ENCODE measurements at places on chromosomes 5 and 9.
A peak's percentile ranks its signal among the peaks of the same experiment; 100 is the strongest.

GRCh38 chr9:72894342-72894741 lies 58.5 kb downstream of the ALDH1A1 start:
- DNase-seq: no peak

DNA sequence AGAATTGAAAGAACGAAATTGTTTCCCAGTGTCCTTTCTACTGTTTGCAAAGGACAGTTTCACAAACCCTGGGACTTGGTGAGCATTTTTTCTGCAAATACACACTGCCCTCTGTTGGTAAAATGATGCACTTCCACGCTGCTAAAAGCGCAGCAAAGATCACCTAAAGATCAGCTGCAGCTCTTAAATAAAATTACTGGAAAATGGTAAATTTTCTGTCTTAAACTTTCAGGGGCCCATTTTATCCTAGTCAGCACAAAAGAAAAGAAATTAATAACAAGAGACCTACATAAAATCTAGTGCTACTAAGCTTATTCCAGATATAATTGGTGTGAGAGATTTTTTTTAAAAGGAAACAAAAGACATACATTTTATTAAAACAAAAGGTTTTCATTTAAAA lies 566.0 kb downstream of the CAAP1 start:
- no peak for DNase-seq

DNA sequence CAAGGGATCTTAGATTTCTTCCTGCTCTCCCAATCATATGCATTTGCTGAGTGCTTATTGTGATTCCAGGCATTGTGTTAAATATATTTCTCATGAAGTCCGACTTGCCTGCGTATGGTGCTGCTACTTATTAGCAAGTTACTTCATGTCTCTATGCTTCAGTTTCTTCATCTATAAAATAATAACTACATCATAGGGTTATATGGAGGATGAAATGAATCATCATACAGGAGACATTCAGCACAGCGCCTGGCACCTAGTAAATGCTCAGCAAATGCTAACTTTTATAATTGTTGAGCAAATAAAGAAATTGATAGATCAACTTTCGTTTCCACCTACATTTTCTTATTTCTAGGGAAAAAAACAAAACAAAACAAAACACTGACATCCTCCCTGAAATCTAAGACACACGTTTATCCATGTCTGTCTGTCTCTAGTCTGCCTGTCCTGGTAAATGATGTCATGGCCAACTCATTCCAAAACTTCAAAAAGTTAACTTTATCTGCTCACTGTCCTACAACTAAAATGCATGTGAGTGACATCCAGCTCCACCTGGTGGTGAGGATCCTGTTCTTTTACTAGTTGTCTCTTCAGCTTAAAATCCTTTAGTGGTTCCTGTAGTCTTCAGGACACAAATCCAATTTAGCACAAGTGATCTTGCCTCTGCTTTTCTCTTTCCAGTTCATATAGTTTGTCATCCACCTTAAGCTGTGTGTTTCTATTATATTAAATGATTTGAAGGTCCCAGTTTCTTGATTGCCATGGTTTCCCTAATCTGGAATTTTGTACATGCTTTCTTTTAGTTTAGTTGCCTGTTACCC lies 27.7 kb downstream of the PPP3R2 start:
- DNase-seq: no peak

DNA sequence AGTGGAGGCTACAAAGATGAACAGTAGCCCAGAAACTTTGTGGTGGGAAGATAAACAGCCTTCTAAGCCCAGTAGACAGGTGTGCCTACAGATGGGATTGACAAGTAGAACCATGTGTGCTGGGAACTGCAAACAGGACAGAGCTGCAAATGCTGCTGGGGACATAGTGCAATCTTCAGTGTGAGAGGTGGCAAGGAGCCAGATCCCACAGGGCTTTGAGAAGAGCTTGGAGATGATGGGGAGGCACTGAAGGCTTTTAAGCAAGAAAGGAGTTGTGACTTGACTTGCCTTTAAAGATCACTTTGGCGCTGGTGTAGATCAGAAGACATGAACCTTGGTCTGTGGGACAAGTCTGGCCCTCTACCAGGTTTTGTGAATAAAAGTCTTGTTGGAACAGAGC lies 675.2 kb downstream of the ACTL7B start:
- no peak for DNase-seq

- no peak for DNase-seq
Measured at GRCh38 chr9:38296807-38297206, 95.7 kb upstream of the ALDH1B1 start.

DNA sequence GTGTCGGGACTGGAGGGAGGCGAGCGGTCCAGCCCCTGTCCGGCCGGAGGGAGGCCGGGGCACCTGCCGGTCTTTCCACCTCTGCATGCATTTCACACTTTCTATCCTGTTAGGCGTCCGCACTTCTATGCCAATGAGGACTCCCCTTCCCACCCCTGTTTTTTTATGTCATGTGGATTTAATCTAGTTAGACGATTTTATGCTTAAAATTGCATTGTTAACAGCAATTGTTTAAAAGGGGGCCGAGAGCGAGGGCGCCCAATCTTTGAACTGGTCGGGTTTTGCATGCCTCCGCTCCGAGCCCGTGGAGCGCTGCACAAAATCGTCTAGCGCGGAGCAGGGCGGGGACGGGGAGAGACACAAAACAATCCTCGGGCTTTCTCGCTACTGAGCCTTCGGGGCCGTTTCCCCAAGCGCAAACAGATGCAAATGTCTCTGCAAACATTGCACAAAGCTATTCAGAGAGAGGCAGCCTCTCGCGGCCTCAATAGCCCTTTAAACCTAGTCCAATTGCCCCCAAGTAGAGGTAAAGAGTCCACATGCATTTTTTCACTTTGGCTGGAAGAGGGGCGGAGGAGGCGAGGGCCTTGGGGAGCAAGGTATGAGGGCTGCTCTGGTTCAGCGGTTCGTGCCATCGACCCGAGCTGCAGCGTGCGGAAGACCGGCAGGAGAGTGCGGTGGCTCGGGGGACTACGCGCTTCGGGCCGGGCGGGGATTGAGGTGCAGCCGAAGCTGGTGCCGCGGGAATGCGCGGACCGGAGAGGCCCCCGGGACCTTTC lies 37.5 kb upstream of the TIFAB start:
- DNase-seq: no peak

GRCh38 chr9:75170898-75171360 lies 82.6 kb downstream of the OSTF1 start:
- DNase-seq: no peak

DNA sequence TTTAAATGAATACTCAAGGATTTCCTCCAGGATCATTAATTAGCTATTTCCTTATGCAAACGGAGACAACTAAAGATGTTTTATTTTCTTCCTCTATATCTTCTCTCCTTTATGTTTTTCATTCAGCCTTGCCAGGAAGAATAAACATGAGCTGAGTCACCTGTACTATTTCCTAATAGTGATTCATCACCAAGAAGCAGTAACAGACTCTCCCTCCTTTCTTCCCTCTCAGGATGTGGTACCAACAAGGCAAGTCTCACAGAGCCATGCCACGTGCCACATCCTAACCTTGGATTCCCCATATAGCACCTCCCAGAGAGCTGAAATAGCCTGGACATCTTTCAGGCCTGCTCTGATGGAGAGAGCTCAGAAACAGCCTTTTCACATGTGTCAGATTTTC lies 758.6 kb upstream of the DMAC1 start:
- no peak for DNase-seq

DNA sequence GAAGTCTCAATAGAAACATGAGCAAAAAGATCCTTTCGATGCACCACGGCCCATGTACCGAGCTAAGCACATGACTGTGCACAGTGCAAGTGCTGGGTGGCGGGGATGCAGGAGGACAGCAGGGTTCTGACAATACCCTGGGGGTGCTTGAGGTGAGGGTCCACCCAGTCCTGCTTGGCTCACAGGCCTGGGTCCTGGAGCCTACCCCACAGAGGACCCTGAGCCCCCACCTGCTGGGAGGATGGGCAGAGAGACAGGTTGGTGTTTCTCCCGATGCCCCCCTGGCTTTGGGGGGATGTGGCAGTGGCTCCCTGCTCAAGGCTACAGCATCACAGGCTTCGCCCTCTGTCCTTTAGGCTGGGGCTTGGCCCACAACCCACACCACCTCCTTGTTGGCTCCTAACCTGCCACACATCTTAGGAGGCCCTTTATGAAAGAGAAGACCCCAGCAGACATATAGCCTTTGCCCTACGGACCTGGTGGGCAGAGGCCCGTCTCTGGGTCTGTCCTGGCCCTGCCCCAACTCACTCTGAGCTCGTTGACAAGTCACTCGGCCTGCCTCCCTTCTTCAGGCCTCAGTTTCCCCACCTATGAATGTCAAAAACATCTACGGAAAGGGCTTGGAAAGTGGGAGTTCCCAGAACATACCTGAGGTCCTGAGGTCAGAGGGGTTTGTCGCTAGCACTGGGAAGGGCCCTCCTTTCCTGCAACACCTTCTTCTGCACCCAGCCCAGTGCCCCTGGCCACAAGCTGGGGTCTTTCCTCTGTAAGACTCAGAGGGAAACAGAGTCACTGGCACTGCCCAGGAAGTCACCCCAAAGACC lies 50.3 kb downstream of the BARX1 start:
- DNase-seq: no peak

GRCh38 chr5:133829786-133830185 lies 138.6 kb downstream of the C5orf15 start:
- DNase-seq: no peak

DNA sequence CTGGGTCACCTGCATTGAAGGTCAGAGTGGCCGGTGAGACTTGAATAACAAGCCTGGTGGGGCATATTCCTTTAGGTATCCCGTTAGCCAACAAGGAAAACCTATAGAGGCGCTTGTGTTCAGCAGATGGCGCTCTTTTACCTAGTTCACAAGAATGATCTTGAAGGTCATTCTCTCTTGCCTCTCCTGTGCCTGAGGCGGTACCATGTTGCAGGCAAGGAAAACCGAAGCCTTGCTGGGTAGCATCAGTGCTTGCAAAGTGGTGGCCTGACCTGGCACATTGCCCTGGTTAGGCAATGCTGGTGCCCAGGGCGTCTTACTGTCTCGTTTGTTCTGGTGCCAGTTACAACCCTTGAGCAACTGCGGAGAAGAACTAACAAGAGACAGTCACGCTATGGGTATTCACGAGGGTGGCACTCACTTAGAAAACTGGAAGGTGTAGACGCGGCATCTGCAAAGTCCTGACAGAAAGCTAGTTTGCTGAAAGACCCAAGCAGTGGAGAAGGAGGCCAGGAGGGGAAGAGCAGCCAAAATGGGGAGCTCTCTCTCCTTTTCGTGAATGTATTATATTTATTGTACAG lies 56.7 kb downstream of the AOPEP start:
- peak; percentile 95 for DNase-seq

DNA sequence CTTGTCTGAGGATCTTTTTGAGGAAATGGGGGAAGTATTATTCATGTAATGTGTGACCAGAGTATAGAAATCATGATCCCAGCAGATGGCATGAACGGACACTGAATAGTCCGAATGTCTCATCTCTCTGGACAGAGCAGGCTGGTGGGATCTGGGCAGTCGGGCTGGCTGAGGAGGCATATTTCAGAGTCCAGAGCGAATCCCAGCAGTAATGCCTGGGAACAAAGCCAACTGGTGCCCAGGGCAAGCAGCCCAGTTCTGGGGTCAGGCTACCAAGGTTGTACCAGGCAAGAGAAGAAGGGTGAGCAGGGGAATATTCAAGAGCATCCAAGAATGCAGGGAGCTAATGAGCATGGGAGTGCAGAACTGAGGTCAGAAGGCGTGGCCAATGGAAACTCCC lies 306.4 kb downstream of the ZSWIM6 start:
- DNase-seq: no peak

GRCh38 chr9:129932303-129933151 lies 97.3 kb downstream of the USP20 start:
- no peak for DNase-seq

GRCh38 chr9:114616684-114617520 lies 5.8 kb downstream of the TMEM268 start:
- DNase-seq: no peak

DNA sequence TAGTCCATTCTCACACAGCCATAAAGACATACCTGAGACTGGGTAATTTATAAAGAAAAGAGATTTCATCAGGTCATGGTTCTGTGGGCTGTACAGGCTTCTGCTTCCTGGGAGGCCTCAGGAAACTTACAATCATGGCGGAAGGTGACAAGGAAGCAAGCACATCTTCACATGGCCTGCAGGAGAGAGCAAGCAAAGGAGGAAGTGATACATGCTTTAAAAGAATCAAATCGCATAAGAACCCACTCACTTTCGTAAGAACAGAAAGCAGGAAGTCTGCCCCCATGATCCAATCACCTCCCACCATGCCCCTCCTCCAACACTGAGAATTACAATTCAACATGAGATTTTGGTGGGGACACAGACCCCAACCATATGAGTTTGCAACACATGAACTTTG lies 5.1 kb upstream of the FBXO38 start:
- no peak for DNase-seq

- no peak for DNase-seq
Measured at GRCh38 chr5:41507501-41507900, 2.9 kb downstream of the PLCXD3 start.

- DNase-seq: no peak
Measured at GRCh38 chr5:126368239-126368812, 54.9 kb upstream of the GRAMD2B start.

- DNase-seq: no peak
Measured at GRCh38 chr5:71529682-71530081, 57.5 kb upstream of the MCCC2 start.

- DNase-seq: no peak
Measured at GRCh38 chr5:121797681-121798518, 53.8 kb upstream of the FTMT start.

DNA sequence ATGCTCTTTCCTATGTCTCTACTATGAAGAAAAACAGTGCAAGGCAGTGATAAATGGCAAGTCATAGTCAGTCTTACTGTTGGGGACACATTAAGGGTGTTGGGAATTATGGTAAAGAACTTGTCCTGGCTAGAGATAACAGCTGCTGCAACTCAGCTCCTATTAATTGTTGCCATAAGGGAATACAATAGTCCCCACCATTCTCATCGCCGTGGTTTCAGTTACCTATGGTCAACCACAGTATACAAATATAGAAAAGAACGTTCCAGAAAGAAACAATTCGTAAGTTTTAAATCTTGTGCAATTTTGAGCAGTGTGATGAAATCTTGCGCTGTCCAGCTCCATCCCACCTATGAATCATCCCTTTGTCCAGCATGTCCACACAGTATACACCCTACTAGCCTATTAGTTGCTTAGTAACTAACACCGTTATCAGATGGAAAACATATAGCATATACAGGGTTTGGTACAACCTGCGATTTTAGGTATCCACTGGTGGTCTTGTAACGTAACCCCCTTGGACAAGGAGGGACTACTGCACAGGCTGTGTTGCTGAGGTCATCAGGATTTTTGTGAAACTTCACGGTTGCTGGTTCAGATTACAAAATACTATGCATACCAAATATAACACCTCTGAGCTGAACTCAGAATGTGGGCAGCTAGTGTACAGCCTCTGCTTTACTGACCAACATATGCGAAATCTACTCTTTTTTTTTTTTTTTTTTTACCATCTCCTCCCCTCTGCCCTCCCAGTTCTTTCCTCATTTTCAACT lies 53.5 kb downstream of the ZFR start:
- DNase-seq: no peak

GRCh38 chr5:1934801-1935429 lies 52.2 kb upstream of the IRX4 start:
- no peak for DNase-seq

Data from vagina (tissue), 2 donors.